Chondrocyte (in vitro differentiated cells): ENCODE measurements at places on chromosomes 12 and 14. TPM values are rescaled to one million over a fixed set of nuclear protein-coding genes. Genes with fewer than 3 reads are reported as not detected.

The SIX1 gene
- 92.0 to 204 TPM (median 94.6 TPM) in 3 replicates for total RNA-seq

The CLEC1A gene
- total RNA-seq, result not detected in 3 replicates

DNA sequence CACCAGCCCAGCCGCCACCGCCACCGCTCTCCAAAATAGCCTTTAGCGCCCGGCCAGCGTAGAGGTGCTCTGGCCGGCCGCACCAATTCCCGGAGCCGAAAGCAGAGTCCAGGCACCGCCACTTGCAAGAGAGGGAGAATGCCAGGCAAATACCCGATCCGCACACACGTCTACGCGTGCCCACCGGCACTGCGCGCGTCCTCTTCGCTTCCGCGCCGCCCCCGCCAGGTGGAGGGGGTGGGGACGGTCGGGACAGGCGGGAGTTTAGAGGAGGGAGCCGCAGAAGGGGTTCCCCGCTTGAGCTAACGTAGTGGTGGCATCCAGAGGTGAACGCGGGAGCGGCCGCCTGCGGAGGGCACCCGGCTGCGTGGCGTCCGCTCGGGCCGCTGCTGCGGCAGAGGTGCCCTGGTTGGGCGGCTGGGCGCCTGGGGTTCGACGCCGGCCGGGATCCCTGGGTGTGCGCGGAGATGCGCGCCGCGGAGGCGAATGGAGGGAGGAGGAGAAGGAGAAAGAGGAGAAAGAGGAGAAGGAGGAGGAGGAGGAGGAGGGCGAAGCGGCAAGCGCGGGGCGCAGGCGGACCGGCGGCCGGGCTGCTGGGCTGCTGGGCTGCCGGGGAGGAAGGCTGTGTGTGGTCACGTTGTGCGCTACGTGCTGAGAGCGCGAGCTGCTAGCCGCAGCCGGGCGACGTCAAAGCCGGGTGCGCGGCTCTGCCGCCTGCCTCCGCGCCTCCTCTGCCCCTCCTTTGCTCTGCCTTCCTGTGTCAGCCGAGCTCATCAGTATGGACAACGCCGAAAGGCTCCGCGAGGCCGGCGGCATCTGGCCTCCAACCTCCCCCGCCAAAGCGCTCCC, at the start of gene MDGA2:
TSS of gene MDGA2 (minus strand) at position 140 of the 849 bp plus-strand sequence.
- DNase-seq, result peak; percentile 72
- peak within 1 kb of the TSS; percentile 64 for H3K4me3 ChIP-seq
- no peak within 1 kb of the TSS for H3K27ac ChIP-seq

DNA sequence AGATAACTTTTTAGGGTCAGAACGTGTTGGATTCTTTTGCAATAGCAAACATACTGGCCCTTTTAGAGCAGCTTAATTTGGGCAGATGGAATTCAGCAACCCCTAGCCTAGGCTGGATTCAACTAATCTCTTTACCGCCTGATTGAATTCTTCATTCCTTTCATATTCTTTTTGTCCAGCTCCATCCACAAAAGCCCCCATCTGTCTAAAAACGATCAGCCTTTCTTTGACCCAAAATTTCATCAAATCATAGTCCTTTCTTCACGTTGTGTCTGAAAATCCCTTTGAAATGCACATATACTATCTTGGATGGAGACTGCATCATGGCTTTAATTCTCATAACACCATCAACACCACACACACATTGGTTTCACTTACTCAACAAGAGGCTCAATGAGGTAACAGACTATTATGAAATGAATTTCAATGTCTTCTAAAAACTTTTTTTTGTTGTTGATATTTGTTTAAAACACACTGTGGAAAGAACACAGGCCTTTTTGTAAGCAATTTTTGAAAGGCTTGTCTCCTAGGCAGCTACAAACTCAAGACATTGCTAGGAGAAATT, 128.0 kb upstream of the EEA1 start:
- H3K36me3 ChIP-seq, result no peaks in the 10 kb centered on the region
- H3K4me3 ChIP-seq, result no peak overlapping the region
- no peak overlapping the region for H3K27ac ChIP-seq
- H3K4me1 ChIP-seq, result peaks cover 24% of the 10 kb centered on the region
- no peak for DNase-seq

DNA sequence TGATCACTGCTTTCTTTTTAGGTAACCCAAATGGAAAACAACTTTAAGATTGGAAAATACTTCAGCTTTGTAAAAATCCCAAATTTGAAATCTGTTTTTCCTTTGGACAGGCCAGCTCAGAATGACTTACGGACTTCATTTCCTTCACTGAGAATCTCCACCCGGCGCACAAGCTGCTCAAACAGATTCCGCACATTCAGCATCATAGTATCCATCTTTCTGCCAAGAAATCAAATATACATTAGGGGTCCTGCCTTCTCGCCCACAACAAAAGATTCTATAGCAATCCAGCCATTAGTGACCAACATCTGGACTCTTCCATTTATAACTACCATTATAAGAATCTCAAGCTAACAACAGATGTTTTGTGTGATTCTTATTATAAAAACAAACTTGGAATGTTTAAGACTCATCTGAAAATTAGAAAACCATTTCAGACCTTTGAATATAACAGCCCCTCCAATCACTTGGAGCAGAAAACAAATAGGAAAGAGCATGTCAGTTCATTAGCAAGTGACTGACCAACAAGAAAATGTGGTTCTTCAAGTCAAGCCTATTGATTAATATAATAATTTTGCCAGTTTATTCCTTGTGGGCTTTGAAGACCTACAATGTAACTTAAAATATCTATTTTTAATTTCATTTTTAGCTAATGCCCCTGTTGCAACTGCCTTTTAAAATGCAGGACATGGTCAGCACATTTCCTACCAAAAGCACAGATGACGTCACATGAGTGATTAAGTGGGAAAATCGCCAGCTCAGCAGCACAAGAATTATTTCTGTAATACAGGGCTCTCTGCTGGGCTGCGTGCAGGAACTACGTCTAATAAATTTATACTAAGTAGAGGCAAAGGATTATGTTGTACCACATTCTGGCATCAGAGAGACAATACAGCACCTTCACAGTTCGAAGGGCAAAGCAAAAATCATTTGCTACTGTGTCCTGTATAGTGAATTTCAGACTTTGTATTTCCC, 8.5 kb downstream of the RACGAP1 start:
- peak overlapping the region; percentile 29 for H3K27ac ChIP-seq
- DNase-seq, result no peak
- no peak overlapping the region for H3K4me3 ChIP-seq
- H3K27me3 ChIP-seq, result no peaks in the 10 kb centered on the region
- H3K4me1 ChIP-seq, result peaks cover 19% of the 10 kb centered on the region
- peaks cover 1% of the 10 kb centered on the region for H3K36me3 ChIP-seq

DNA sequence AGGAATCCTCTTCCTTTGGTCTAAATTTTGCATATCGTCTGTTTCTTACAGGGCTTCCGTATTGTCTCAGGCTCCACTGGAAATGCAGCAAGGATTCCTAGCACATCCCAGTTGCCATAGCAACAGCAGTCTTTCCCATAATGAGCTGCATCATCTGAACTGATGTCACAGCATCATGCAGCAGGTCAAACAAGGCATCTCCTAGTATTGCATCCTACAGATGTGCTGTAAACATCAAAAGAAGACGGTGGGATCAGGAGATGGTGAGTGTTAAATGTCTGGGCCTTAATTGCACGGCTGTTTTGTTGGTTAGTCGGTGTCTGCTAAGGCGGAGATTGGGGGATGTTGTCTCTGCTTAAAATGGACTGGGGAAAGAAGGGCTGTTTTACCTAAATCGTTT, at the start of gene AKAP6:
TSS of gene AKAP6 (plus strand) at position 153 of the 400 bp plus-strand sequence. CDS start 104,196 bp downstream, outside the sequence.
- no peak within 1 kb of the TSS for H3K27ac ChIP-seq
- H3K4me3 ChIP-seq, result no peak within 1 kb of the TSS
- H3K4me1 ChIP-seq, result peaks cover 4% of the 10 kb centered on the region
- no peaks in the 10 kb centered on the region for H3K27me3 ChIP-seq
- no peaks in the 10 kb centered on the region for H3K36me3 ChIP-seq

- no peaks in the 10 kb centered on the region for H3K27me3 ChIP-seq
- H3K27ac ChIP-seq, result no peak overlapping the region
Observed at GRCh38 chr12:120483621-120484020, 12.3 kb upstream of the DYNLL1 start.

DNA sequence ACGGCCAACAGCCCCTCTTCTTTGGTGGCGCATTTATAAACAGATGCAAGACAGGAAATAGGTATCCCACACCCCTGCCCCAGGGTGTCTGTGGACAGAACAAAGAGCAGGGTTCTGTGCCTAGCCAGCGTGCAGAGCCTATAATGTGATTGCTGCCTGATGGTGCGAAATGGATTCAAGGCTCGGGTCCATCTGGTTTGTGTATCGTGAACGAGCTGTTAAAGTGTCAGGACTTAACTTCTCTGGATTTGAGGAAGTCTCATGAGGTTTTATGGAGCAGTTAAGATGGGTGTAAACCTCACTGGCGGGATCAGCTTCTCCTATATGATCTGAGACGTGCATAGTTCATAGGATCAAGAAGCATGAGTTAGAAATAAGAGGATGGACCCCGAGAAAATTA, 388.7 kb upstream of the TBX3 start:
- no peak overlapping the region for H3K27ac ChIP-seq
- no peak overlapping the region for H3K4me3 ChIP-seq
- no peak for DNase-seq
- peaks cover 7% of the 10 kb centered on the region for H3K27me3 ChIP-seq

GRCh38 chr14:95067526-95067925, 89.8 kb downstream of the DICER1 start:
- H3K4me1 ChIP-seq, result peaks cover 9% of the 10 kb centered on the region
- H3K27me3 ChIP-seq, result peaks cover 4% of the 10 kb centered on the region
- no peaks in the 10 kb centered on the region for H3K36me3 ChIP-seq
- no peak overlapping the region for H3K4me3 ChIP-seq

DNA sequence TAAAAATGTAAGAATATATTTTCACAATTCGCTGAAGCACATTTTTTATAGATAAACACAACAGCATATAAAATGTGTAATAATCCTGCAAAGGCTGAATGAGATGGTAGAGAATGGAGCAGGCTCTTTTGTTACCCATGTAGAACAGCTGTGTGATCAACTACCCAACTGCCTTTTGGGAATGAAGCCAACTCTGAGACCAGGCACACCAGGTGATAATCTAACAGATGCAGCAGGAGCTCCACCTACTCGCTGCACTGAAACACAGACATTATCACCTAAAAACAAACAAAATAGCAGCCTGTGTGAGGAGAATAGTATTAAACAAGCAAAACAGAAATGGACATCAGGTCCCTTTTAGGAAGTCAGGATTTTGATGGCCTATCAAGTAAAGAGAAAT, 183.3 kb downstream of the CCDC59 start:
- H3K27ac ChIP-seq, result no peak overlapping the region
- peaks cover 5% of the 10 kb centered on the region for H3K27me3 ChIP-seq
- H3K36me3 ChIP-seq, result no peaks in the 10 kb centered on the region

DNA sequence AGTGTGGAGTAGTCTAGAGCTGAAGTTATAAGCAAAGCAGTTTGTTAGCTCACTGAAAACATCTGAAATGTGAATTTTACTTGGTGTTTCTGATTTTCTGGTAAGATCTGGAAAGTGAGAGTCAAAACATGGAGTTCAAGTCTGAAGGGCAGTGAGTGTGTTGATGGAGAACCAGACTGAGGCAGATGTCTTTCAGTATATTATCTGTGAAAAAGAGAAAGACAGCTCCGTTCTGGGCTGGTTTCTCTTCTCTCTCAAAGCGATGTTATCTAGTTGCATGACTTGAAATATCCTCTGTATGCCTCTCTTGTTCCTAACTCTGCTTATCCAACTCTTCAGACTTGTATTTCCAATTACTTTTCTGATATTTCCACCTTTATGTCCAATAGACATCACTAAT, 381.9 kb upstream of the RGS6 start:
- no peak overlapping the region for H3K4me3 ChIP-seq
- no peak for DNase-seq
- H3K36me3 ChIP-seq, result peaks cover 2% of the 10 kb centered on the region

- peak overlapping the region; percentile 23 for H3K4me3 ChIP-seq
- no peaks in the 10 kb centered on the region for H3K36me3 ChIP-seq
- no peaks in the 10 kb centered on the region for H3K27me3 ChIP-seq
- no peak for DNase-seq
- peaks cover 30% of the 10 kb centered on the region for H3K4me1 ChIP-seq
Observed at GRCh38 chr12:18383203-18383602, 121.9 kb downstream of the PIK3C2G start.

DNA sequence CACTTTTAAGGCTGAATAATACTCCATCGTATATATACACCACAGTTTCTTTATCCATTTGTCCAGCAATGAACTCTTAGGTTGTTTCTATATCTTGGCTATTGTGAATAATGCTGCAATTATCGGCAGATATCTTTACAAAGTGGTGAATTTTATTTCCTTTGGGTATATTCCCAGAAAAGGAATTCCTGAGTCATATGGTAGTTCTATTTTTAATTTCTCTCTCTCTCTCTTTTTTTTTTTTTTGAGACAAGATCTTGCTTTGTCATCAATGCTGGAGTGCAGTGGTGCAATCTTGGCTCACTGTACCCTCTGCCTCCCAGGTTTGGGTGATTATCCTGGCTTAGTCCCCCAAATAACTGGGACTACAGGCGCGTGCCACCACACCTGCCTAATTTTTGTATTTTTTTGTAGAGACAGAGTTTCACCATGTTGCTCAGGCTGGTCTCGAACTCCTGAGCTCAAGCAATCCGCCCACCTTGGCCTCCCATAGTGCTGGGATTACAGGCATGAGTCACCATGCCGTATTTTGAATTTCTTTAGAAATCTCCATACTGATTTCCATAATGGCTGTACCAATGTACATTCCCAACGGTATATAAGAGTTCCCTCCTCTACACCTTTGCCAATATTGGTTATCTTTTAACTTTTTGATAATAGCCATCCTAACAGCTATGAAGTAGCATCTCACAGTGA, 98.4 kb downstream of the EFCAB11 start:
- no peaks in the 10 kb centered on the region for H3K27me3 ChIP-seq
- H3K4me1 ChIP-seq, result peaks cover 47% of the 10 kb centered on the region
- H3K27ac ChIP-seq, result peak overlapping the region; percentile 96
- DNase-seq, result no peak
- peaks cover 2% of the 10 kb centered on the region for H3K36me3 ChIP-seq
- H3K4me3 ChIP-seq, result no peak overlapping the region

DNA sequence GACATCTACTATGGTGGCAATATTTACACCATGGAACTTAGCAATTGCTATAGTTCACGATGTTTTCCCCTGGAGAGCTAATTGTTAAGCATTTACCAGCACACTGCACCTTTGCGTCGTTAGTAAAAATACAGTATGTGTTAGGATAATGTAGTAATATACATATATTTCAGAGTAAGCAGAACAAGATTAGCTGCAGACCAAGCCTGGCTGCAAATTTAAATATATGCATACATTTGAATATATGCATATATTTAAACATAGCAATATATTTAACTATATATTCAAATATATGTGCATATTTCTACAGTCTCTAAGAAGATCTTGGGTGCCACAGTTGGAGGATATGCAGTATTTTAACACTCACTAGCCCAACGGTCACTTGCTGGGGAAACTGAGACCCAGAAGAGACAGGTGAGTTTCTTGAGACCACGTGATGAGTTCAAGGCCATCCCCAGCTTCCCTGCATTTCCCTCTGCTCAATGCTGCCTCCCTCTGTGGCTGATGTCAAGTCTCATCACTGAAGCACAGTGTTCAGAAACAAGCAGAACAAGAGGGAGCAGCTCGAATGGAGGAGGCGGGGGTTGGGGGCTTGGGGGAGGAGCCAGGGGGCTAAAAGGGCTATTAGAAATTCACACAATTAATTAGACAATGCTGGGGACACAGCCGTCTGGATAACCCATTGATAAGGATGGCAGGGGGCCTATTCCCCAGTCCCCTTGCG, 708.0 kb downstream of the MED13L start:
- H3K36me3 ChIP-seq, result no peaks in the 10 kb centered on the region
- peaks cover 8% of the 10 kb centered on the region for H3K27me3 ChIP-seq
- H3K4me1 ChIP-seq, result no peaks in the 10 kb centered on the region
- no peak for DNase-seq
- H3K4me3 ChIP-seq, result no peak overlapping the region
- no peak overlapping the region for H3K27ac ChIP-seq

- no peak overlapping the region for H3K4me3 ChIP-seq
- H3K27ac ChIP-seq, result no peak overlapping the region
- DNase-seq, result no peak
- H3K27me3 ChIP-seq, result no peaks in the 10 kb centered on the region
Observed at GRCh38 chr14:67698179-67698578, 2.6 kb upstream of the RDH11 start.
